ENCODE measurements at places on chromosomes 5 and 9. TPM values are rescaled to one million over a fixed set of nuclear protein-coding genes. Genes with fewer than 3 reads are reported as not detected.

ARHGEF39 gene
- 6.5 TPM for total RNA-seq

ARSI gene
- total RNA-seq, result not detected

IL9 gene
- total RNA-seq, result not detected

ECSCR gene
- total RNA-seq, result 377 TPM

FAM151B gene
- total RNA-seq, result 2.0 TPM

CA9 gene
- not detected for total RNA-seq

AQP7 gene
- total RNA-seq, result 3.7 TPM

FST gene
- total RNA-seq, result 13.4 TPM

ARHGEF37 gene
- total RNA-seq, result 7.1 TPM

PTGDS gene
- not detected for total RNA-seq

SNCB gene
- not detected for total RNA-seq

DIRAS2 gene
- total RNA-seq, result not detected

ORM1 gene
- total RNA-seq, result not detected

ANKRD31 gene
- total RNA-seq, result not detected

MYORG gene
- total RNA-seq, result 7.0 TPM

XRCC4 gene
- total RNA-seq, result 7.6 TPM

BRD8 gene
- total RNA-seq, result 69.7 TPM

SOHLH1 gene
- total RNA-seq, result not detected

PAM gene
- 176 TPM for total RNA-seq

MLANA gene
- total RNA-seq, result not detected

INSL4 gene
- total RNA-seq, result not detected

PDE6A gene
- total RNA-seq, result not detected

HTR1A gene
- not detected for total RNA-seq

SV2C gene
- total RNA-seq, result 0.07 TPM

RAPGEF1 gene
- 124 TPM for total RNA-seq

NFIB gene
- total RNA-seq, result 160 TPM

ZNF454 gene
- 0.55 TPM for total RNA-seq

LAMC3 gene
- total RNA-seq, result 0.12 TPM

PCDHB2 gene
- total RNA-seq, result 0.23 TPM

FGF10 gene
- total RNA-seq, result not detected

LURAP1L gene
- 3.3 TPM for total RNA-seq

NUTM2F gene
- not detected for total RNA-seq

GNA14 gene
- 3.3 TPM for total RNA-seq
